ENCODE measurements at places on chromosomes 5 and 9.

- DNase-seq = no peak
Observed at GRCh38 chr9:119268985-119269384, 100.2 kb downstream of the BRINP1 start.

DNA sequence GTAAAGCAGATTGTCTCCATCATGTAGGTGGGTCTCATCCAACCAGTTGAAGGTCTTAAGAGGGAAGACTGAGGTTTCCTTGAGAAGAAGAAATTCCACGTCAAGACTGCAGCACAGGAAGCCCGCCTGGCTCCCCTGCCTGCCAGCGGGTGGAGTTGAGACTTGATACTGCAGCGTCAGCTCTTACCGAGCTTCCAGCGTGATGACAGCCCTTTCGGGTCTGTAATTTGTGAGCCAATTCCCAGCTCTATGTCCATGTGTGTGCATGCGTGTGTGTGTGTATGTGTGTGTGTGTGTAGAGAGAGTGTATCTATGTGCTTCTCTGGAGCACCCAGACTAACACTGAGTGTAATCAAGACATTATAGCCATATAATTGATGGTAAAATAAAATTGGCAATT, 379.7 kb upstream of the IRX2 start:
- DNase-seq = no peak

GRCh38 chr9:118395415-118395814, 691.2 kb downstream of the TLR4 start:
- no peak for DNase-seq

DNA sequence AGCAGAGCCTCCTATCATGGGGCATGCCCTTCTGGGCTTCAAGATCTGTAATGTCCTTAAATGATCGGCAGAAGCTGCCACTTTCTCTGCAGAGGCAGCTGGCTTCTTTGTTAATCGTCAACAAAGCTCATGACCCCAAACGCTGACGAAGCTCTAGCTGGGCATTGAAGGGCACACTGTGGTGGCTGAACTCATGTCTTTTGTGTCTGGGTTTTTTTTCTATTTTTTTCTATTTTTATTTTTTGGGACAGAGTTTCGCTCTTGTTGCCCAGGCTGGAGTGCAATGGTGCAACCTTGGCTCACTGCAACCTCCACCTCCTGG, 65.2 kb upstream of the ASS1 start:
- DNase-seq = no peak

- no peak for DNase-seq
Observed at GRCh38 chr5:1515311-1515920, 8.3 kb downstream of the LPCAT1 start.

- DNase-seq = no peak
Observed at GRCh38 chr9:2013743-2014475, 1.2 kb upstream of the SMARCA2 start.

DNA sequence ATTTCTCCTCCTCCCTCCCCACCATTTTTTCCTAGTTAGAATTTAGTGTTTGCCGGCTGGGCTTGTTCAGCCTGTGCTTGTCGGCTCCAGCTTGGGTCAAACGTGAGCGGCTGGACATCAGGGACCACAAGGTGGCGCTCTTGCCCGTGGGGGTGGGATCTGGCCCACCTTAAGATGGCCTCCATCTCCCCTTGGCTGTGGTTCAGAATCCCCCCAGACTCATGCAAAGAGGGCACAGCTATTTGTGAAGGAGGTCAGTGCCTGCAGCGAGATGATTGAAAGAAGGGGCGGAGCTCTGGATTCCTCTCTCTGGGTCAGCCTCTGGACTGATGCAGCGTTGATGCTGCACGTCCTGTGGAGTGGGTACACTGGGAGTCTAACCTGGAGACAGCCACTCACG, 283.3 kb upstream of the TUT7 start:
- no peak for DNase-seq

DNA sequence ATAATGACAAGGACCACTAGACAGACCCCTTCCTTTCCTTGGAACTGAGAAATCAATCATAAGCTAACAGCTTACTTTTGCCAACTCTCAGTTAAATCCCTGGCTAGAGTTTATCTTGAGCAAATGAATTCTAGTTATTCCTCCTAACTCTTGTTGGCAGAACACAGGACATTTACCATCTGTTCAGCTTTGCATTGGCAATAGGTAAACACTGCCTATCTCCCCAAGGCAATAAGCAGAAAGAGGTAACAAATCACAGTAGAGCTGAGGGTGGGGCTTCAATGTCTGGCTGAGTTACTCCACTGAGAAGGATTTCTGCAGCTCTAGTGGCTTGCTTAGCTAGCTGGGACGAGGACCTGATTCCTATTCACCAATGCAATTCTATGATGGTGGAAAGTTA, 503.3 kb upstream of the GRIA1 start:
- no peak for DNase-seq

GRCh38 chr5:171207256-171207847, 101.7 kb upstream of the TLX3 start:
- no peak for DNase-seq

DNA sequence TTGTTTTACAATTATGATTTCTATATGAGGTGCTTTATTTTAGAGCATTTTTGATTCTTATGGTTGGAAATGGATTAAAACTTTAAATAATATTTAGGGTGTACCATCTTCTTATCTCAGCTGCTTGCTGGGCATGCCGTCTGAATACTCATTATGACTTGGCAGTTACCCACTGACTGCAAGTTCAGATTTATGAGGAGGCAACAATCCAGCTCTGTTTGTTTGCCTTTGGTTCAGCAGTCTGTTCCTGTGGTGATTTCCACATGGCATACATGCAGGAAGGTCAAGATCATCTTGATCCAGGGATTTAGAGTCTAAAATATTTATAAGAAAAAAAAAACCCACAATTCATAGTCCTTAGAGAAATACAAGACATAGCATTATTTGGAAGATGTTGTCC, 1254.5 kb upstream of the NUDT12 start:
- DNase-seq = no peak

GRCh38 chr9:37451628-37452027, 13.6 kb downstream of the ZBTB5 start:
- no peak for DNase-seq

DNA sequence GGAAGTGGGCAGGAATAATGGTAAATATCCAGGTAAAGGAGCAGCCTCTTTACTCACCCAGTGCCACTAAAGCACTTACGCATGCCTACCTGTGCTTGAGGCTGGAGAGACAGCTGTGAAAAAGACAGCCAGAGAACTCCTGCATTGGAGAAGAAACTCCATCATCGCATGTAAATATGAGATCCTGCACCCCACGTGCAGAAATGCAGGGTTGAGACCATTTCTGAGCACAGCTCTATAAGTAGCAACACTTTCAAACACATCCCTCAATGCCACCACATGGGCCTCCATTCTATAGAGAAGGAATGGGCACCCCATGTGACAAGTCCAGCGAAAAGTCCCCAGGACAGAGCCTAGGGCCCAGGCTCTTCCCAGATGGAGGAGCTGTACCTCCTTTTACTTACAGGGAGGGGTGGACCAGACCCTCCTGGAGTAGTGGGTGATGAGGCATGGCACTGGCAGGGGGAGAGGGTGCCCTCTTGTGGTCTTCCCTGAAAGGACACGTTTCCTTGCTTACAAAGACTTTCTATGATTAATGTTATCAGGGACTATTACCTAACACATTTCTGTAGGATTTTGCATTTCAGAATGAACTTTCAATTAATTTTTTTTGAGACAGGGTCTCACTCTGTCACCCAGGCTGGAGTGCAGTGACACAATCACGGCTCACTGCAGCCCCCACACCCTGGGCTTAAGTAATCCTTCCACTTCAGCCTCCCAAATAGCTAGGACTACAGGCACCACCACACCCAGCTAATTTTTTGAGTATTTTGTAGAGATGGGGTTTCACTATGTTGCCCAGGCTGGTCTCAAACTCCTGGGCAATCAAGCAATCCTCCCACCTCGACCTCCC, 55.3 kb upstream of the IL17B start:
- peak; percentile 23 for DNase-seq

DNA sequence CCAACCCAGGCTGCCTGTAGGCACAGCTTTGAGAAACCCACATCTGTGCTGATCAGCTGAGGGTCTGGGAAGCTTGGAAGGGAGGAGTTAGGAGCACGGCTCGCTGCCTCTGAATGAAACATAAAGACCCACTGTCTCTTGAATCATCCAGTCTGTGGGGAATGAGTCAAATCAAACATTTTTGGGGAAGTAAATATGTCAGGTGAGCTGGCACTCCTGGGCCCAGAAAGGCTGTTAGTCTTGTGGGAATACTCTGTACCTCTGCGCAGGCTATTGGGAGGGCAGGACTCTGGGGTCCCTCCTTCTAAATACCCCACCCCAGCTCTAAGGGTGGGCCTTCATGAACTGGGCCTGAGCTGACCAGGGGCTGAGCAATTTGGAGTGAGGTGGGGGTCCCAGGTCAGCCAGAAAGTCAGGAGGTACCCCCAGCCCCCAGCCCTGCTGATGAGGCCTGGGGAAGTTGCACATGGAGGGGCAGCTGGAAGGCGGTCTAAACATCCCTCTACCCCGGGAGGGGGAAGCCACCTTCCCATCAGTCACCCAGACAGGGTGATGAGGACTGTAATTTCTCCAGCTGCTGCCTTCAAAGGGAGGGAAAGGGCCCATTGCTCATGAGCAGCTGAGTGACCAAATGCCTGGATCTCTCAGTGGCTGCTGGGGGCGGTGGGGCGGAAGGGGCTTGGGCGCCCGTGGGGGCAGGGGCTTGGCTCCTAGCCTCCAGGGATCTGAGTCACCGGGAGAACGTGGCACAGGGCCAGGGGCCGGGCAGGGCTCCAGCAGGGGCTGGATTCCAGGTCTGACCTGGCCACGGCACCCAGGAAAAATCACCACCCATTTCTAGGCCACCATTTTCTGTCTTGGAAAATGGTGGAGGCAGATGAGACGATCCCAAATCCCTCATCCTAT, 10.8 kb downstream of the FIBCD1 start:
- no peak for DNase-seq

DNA sequence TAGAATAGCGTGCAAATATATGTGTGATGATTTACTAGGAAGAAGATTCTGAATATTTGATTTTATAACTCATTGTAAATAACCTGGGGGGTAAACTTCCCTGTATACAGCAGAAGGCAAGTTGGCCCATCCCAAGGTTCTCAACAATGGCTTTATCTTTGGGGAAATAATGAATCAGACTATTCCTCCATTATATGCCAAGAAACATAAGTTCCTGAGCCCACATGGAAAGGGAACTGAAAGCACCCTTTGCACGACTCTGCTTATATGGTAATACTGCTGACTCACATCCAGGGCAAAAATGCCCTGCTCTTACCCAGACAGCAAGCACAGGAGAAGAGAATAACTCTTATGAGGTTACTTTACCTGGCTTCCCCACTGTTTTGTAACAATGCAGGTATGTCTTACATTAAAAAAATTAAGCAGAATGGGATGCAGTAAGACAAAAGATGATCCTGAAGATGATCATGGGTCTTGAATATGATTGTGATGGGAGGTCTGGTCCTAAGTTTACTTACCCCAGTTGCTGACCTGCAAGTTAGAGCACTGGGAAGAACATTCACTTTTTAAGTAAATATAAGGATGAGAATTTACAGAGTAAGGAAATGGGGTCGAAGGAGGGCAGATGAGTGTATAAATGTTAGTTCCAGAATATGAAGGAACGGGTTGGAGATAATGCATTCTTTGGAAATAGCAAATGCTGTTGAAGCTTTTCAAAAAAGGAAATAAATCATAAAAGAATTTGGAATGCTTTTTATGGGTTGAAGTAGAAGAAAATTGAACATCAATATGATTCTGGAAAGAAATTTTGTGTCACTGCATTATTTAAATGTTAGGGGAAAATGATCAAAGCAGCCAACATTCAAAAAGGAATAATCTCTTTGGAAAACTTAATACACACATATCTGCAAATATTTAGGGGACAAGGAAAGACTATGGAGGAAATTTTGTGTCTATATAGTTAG, 428.4 kb upstream of the MPDZ start:
- no peak for DNase-seq

- no peak for DNase-seq
Observed at GRCh38 chr5:1232780-1233179, 7.6 kb downstream of the SLC6A18 start.

GRCh38 chr9:69351227-69351626, 26.2 kb downstream of the ENTREP1 start:
- DNase-seq = no peak

- DNase-seq = no peak
Observed at GRCh38 chr5:169448826-169449225, 134.7 kb upstream of the SPDL1 start.

GRCh38 chr5:44833249-44833648, 24.5 kb downstream of the MRPS30 start:
- DNase-seq = no peak

GRCh38 chr5:1386274-1386717, 41.4 kb upstream of the CLPTM1L start:
- peak; percentile 40 for DNase-seq

DNA sequence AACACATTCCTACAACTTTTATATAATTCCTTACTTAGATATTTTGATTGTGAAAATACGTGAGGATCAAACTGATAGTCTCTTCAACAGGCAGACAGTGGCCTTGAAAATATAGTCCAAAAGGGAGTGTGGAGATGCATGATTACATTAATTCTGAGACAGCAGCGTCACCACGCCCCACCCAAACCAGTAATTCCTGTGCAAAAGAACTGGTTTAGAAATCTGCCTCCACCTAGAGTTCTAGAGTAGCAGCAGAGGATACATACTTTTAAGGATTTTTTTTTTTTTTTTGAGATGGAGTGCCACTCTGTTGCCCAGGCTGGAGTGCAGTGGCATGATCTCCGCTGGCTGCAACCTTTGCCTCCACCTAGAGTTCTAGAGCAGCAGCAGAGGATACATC, 1.6 kb upstream of the TUT7 start:
- DNase-seq = no peak

DNA sequence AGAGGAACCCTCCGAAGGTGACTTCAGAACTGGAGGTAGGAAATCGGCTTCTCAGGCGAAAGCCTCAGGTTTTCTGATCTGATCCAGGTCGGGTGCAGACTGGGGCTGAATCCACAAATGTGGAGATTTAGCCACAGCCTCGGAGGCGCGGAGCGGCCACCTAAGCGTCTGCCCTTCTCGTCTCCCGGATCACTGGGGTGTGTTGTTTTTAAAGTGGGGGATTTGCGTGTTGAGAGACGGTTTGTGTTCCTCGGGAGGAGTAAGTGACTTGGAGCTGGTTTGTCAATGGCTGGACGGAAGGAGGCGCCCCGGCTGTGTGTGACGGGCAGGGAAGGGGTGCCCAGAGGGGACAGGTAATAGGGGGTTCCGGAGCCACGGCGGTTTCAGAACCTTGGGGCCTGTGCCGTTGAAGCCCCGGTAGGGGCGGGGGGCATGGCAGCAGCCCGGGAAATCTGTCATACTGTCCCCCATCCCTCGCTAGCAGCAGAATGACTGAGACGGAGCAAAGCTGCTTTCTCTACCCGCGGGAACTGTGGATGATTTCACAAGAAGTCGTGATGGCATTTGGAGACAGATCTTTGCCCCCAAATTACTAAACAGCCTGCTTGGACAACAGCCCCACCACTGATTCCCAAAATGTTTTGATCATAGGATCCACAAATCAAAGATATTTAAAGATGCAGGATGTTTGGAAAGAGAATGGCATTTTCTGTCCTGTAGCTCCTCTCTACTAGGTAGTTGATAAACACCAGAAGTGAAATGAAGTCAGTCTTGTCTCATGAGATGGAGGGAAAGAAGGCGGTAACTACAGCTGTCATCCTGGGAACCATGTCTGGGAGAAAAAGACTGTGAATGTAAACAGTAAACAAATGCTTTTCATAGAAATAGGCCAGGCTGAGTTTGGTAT, 216.5 kb downstream of the PDZD2 start:
- DNase-seq = no peak

- no peak for DNase-seq
Observed at GRCh38 chr5:16931334-16932110, 4.6 kb downstream of the MYO10 start.

GRCh38 chr5:1973391-1974013, 90.8 kb upstream of the IRX4 start:
- no peak for DNase-seq

- no peak for DNase-seq
Observed at GRCh38 chr5:170081616-170082015, 24.1 kb upstream of the FOXI1 start.

Data from activated T-helper 1 cell treated with anti-CD3 and anti-CD28 coated beads, Interleukin-2, amount 50 U/mL, for 16 hours (primary cell).